ENCODE measurements at places on chromosomes 1 and 21. TPM values are rescaled to one million over a fixed set of nuclear protein-coding genes. Genes with fewer than 3 reads are reported as not detected.

The KIAA1614 gene
- total RNA-seq: 0.13 TPM

The ANKRD34A gene
- total RNA-seq: 1.8 TPM

The OR2T33 gene
- total RNA-seq: not detected

The SPRR2B gene
- total RNA-seq: not detected

The OR2T29 gene
- not detected for total RNA-seq

The NPHP4 gene
- 17.2 TPM for total RNA-seq

The C1orf74 gene
- 2.6 TPM for total RNA-seq

The LRRC7 gene
- 0.08 TPM for total RNA-seq

The NR5A2 gene
- not detected for total RNA-seq

The SLC16A4 gene
- 0.26 TPM for total RNA-seq

The TRIM46 gene
- 14.6 TPM for total RNA-seq

The REG4 gene
- 15.3 TPM for total RNA-seq

The CD247 gene
- 251 TPM for total RNA-seq

The AADACL4 gene
- not detected for total RNA-seq

The CCDC181 gene
- total RNA-seq: not detected

The FMN2 gene
- total RNA-seq: not detected

The TTF2 gene
- 135 TPM for total RNA-seq

The PLEKHA6 gene
- 0.26 TPM for total RNA-seq

The LCE3D gene
- not detected for total RNA-seq

The CADM3 gene
- total RNA-seq: not detected

The GBP5 gene
- 261 TPM for total RNA-seq

The PTPRF gene
- 0.65 TPM for total RNA-seq

The CD1E gene
- total RNA-seq: not detected

The KDF1 gene
- not detected for total RNA-seq

The USH2A gene
- not detected for total RNA-seq

The CAMSAP2 gene
- not detected for total RNA-seq

The FCRL4 gene
- not detected for total RNA-seq

The CD84 gene
- 15.4 TPM for total RNA-seq

The SIPA1L2 gene
- 0.66 TPM for total RNA-seq

The CCDC28B gene
- total RNA-seq: 72.8 TPM

The GPR37L1 gene
- total RNA-seq: not detected

The TDRD10 gene
- not detected for total RNA-seq

The NIBAN1 gene
- 28.7 TPM for total RNA-seq

The PLCH2 gene
- total RNA-seq: 9.8 TPM

The NLRP3 gene
- 4.5 TPM for total RNA-seq
